ENCODE measurements at places on chromosomes 2 and 18.

- no peak for DNase-seq
Observed at GRCh38 chr2:110729106-110729505, 3.3 kb upstream of the ACOXL start.

GRCh38 chr2:6287406-6287805, 578.3 kb downstream of the CMPK2 start:
- no peak for DNase-seq

- DNase-seq = no peak
Observed at GRCh38 chr2:101114815-101115214, 36.4 kb downstream of the TBC1D8 start.

- DNase-seq = no peak
Observed at GRCh38 chr18:23716966-23717365, 27.7 kb downstream of the LAMA3 start.

GRCh38 chr2:15287447-15288184, 273.5 kb downstream of the NBAS start:
- DNase-seq = no peak
